BJ (cell line): ENCODE measurements at places on chromosomes 7 and 10.
A peak's percentile ranks its signal among the peaks of the same experiment; 100 is the strongest.

DNA sequence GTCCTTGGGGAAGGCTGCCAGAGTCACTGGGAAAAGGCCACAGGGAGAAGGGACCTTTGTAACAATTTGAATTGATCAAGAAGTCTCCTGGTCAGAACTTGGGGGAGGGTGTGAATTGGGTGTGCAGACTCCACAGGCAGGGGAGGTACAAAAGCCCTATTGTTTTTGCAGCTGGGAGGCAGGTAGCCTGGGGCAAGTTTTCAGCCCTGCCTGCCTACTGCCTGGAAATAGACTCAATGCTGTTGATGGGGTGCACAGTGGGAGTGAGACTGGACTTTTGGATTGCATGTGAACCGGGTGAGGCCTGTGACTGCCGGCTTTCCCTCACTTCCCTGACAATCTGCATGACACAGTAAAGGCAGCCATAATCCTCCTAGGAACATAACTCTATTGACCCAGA, 947.0 kb downstream of the REEP3 start:
- no peak for DNase-seq

- peak; percentile 7 for DNase-seq
Observed at GRCh38 chr10:124530215-124530665, 68.6 kb downstream of the LHPP start.

DNA sequence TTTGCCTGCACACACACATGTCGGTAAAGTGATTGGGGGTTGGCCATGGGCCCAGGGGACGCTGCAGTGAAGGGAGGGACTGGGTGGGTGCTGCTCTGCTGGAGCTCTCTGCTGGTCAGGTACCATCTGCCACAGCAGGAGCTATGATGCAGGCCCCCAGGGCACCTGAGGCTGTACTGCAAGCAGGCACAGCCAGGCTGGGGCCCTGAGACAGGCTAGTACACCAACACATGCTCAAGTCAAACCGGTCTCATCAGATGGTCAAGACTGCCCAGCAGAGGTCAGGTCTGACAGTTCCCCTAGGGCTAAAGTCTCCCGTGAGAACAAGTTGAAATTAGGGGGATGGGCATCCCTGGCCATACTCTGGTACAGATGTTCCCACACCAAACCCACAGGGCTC, 118.3 kb upstream of the THSD7A start:
- no peak for DNase-seq

DNA sequence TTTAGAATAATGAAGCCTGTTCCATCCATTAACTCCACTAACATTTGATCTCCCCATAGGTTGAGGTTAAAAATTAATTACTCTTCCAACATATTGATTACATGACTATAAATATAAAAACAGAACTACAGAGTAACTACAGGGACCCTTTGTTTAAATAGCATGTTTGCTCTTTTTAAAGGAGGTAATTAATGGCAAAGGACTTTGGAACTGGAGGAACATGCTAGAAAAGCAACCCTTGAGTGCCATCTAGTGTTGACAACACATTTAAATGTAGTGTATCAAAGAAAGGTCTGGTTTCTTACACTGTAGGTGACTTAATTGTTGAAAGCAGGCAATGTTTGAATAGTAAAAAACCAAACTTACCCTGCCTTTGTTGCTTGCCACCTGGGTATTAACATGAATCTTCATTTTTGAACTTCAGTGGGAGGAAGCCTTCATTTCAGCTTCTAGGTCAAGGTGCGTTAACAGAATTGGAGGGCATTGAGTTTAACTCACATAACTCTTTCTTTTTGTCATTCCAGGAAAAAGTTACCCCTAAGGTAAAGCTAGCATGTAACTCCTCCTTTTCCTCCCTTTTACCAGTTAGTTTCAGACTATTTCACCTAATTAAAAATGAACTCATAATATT, 52.6 kb upstream of the CAPZA2 start:
- DNase-seq = no peak

DNA sequence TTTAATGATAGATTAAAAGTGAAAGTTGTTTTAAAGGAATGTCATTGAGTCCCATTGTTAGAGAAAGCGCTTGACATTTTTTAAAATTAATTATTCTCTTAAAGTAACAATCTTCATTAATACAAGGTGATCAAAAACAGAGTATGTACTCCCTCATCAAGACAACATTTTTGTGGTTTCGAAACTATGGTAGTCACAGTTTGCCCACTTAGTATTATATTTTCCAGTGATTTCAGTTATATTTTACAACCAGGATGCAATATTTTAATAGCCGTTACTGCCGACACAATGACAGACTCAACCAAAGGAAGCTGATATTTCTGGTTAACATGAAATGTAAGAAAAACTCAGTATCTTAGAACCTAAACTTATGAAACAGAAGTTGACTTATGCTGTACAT, 31.3 kb downstream of the MKX start:
- no peak for DNase-seq

DNA sequence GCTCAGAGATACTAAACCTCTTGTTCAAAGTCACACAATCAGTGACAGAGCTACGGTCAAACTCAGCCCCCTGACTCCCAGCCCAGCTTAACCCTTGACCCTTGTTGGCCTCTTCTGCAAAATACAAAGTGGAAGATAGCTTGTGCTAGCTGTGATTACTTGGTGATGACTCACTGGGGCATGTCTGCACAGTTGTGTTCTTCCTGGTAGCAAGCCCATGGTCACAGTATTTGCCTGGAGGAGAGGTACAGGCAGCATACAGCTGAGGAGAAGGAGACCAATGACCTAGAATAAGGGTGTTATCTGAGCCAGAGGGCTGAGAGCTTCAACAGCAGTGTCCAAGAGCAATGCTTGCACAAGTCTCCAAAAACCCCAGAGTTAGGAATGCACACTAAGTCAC, 5.7 kb upstream of the HSPA12A start:
- DNase-seq = no peak

- no peak for DNase-seq
Observed at GRCh38 chr10:122033224-122033926, 44.4 kb downstream of the TACC2 start.

GRCh38 chr10:106857213-106857612, 307.3 kb downstream of the SORCS1 start:
- DNase-seq = no peak
